ENCODE measurements at places on chromosomes 6 and 20. TPM values are rescaled to one million over a fixed set of nuclear protein-coding genes. Genes with fewer than 3 reads are reported as not detected.

The PGK2 gene
- total RNA-seq = not detected

The MAS1L gene
- total RNA-seq = not detected

The SLC35D3 gene
- 0.37 TPM for total RNA-seq

The NKAIN2 gene
- 0.64 TPM for total RNA-seq

The ENPP4 gene
- 2.8 TPM for total RNA-seq

All from WTC11 (cell line).